Spinal cord (tissue), 10 donors: ENCODE measurements at places on chromosomes 12 and 14. TPM values are rescaled to one million over a fixed set of nuclear protein-coding genes. Genes with fewer than 3 reads are reported as not detected.

GRCh38 chr12:25186788-25187402 lies 8.1 kb downstream of the DNAI7 start:
- no peak for DNase-seq
- H3K36me3 ChIP-seq, result no peaks in the 10 kb centered on the region
- no peak overlapping the region for H3K27ac ChIP-seq
- no peak overlapping the region for H3K4me3 ChIP-seq

Gene CFAP54
- 16.2 TPM for total RNA-seq

GRCh38 chr12:100567945-100568344 lies 5.5 kb upstream of the GAS2L3 start:
- DNase-seq, result no peak

DNA sequence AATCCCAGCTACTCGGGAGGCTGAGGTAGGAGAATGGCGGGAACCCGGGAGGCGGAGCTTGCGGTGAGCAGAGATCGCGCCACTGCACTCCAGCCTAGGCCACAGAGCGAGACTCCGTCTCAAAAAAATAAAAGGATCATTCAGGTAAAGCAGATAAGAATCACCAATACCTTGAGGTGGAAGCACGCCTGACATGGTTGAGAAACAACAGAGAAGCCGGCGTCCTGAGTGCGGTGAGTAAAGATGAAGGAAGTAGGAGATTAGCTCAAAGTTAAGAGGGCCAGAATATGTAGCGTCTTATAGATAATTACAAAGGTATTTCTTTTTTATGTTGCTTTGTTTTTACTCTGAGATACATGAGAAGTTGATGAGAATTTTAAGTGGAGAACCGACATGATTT lies 14.7 kb downstream of the CLEC7A start:
- no peak overlapping the region for H3K4me3 ChIP-seq
- no peak overlapping the region for H3K27ac ChIP-seq
- H3K27me3 ChIP-seq, result no peaks in the 10 kb centered on the region
- no peaks in the 10 kb centered on the region for H3K4me1 ChIP-seq
- DNase-seq, result no peak

Gene KLRG1
- 9.4 TPM for total RNA-seq

DNA sequence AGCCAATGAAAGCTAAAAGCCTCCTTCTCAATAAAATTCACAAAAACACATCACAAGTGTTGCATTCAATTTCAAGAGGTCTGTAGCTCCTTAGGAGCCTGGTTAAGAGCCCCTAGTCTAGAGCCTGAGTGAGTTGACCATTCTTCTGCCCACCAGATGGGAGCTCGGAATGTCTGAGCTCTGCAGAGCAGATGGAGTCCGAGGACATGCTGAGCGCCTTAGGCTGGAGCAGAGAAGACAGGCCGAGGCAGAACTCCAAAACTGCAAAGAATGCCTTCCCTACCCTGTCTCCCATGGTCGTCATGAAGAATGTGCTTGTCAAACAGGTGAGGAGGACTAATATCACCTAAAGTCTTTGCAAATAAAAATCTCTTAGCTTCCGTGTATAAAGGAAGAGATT lies 11.6 kb downstream of the CIPC start:
- no peak for DNase-seq
- peaks cover 17% of the 10 kb centered on the region for H3K4me1 ChIP-seq
- no peaks in the 10 kb centered on the region for H3K27me3 ChIP-seq
- H3K4me3 ChIP-seq, result no peak overlapping the region

Gene DACT1
- total RNA-seq, result 42.6 TPM
